ENCODE measurements at places on chromosomes 12 and 14.

DNA sequence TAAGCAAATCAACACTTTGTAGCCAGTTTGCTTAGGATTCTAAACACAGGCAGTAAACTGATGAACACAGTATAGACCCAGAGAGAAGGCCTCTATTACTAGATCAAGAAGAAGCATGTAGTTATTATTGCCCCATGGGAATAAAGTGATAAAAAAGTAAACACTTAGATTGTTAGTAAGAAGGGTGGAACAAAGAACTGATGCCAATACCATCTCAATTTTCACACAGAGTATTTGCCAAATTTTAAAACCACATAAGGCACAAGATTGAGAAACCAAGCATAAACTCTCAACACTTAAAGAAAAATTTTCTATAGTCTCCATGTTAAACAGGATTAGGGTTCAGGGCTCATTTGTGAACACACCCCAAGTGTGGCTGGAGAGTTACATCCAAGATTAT is 77.0 kb upstream of the SYT1 start:
- DNase-seq = no peak

DNA sequence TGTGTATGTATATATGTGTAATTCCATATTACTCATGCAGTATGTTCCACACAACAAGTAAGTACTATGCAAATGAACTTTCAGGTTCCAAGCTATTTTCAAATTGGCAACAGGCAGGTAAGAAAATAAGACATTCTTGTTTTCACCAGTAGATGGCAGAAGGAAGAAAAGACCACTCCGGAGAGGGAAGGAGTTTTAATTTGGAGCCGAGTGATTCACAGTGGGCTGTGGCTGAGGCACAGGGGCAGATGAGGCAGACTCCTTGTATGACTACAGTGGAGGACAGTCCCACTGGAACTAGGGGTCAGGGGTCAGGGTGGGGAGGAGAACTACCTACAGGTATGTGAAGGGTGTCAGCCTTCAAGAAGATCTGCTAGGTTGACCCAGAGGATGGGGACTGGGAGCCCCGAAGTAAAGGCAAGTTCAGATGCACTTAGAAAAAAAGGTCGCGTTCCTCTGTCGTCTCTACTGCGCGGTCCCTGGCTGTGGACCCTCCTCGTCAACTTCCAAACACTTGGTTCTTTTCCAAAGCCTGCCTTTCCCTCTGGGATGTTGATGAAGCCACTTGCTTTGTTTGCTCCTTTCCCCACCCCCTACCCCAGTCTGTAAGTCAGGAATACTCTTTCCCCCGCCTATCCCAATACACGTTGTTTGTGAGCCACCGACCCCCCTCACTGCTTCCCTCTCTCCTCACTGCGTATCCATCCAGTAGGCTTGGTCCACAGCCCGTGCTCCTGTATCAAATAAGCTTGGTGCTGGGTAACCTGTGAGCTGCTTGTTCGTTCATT is 24.1 kb downstream of the DDX47 start:
- DNase-seq = no peak

GRCh38 chr12:26359576-26359975 is 164.2 kb downstream of the SSPN start:
- no peak for DNase-seq

- DNase-seq = no peak
These were observed 660 bp upstream of the HCFC2 start for GRCh38 chr12:104063712-104064030.

- DNase-seq = no peak
These were observed 73.9 kb upstream of the TBX5 start for GRCh38 chr12:114479831-114480230.

DNA sequence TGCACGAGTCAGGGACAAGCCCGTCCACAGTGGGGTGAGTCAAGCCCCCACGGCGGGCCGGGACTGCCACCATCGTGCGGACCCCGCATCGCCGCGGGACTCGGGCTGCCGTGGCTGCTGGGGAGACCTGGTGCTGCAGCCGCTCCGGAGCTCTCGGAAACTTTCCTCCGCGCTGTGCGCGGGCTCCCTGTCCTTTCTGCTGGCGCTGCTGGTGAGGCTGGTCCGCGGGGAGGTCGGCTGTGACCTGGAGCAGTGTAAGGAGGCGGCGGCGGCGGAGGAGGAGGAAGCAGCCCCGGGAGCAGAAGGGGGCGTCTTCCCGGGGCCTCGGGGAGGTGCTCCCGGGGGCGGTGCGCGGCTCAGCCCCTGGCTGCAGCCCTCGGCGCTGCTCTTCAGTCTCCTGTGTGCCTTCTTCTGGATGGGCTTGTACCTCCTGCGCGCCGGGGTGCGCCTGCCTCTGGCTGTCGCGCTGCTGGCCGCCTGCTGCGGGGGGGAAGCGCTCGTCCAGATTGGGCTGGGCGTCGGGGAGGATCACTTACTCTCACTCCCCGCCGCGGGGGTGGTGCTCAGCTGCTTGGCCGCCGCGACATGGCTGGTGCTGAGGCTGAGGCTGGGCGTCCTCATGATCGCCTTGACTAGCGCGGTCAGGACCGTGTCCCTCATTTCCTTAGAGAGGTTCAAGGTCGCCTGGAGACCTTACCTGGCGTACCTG is 1.1 kb downstream of the PDE3A start:
- no peak for DNase-seq

DNA sequence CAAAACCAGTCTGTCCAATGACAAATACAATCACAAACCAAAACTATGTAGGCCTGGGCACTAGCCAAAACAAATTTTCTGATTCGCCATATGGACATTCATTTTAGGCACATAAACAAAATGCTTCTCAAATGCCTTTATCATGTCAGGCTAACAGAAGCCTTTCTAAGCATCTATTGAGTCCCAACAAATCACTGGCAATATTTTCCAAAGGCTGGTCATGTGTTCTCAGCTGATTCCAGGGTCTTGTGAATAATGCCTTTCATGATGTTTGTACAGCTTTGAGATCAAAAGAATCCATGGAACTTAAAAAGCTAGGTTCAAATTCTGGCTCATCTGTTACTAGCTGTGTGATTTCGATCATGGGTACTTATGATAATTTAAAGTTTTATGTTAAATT is 16.1 kb downstream of the FSCB start:
- no peak for DNase-seq

DNA sequence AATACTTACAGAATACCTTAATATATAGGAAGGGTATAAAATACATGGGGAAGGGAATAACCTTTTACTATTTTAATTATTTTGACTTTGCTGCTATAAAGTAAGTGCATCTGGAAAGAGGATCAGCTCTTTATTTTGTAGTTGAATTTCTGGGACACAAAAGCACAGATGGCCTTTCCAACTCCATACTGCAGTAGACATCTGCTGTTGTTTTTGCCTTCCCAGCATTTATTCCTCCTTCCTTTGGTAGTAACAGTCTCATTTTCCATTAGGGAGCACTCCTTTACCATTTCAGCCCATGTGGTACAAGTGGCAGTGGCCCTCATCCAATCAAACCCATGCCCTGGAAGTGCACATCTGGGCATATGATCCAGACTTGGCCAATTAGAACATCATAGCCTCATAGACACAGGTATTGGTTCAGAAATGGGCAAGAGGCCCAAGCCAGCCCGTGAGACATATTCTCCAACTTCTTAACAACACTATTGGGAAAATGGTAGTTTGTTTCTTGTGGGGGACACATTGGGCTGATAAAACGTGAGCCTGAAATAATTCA is 64.8 kb upstream of the YARS2 start:
- DNase-seq = no peak

DNA sequence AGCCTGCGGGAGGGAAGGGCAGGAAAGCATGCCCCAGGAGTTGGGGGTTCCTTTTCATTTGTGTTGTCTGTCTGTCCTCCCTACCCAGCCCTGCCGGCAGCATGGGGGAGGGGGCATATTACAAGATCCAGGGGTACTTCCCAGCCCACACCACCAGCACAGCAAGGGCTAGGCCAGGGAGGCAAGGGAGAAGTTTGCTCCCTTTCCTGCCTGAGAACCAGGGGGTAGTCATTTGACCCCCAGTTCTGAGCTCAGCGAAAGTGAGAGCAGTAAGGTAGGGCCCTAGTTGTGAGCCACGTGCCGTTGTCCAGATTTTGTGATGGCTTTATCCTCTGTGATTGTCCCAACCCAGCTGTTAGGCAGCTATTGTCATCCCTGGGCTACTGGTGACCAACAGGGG is 364.7 kb downstream of the BCL11B start:
- no peak for DNase-seq

All from DND-41 (cell line).